Activated naive CD4-positive, alpha-beta T cell treated with anti-CD3 and anti-CD28 coated beads, Interleukin-2, amount 50 U/mL, for 16 hours (primary cell): ENCODE measurements at places on chromosomes 16 and 17.
A peak's percentile ranks its signal among the peaks of the same experiment; 100 is the strongest.

GRCh38 chr17:29640413-29640812 is 17.7 kb upstream of the CORO6 start:
- no peak for DNase-seq

DNA sequence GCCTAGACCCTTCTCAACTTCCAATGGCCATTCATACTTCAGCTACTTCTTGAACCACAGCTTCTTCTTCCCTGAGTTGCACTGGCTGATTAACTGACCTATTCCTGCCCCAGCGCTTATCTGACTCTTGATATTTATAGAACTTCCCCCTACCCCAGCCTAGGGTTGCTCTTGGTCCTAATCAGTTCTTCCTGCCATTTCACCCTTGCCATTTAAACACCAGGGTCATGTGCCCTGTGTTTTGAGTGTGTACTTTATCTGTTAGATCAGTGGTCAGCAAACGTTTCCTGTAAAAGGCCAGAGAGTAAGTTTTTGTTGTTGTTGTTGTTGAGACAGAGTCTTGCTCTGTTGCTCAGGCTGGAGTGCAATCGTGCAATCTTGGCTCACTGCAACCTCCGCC is 82.4 kb upstream of the COX10 start:
- no peak for DNase-seq

- DNase-seq = no peak
Observed at GRCh38 chr17:7809086-7809790, 24.8 kb upstream of the KDM6B start.

GRCh38 chr16:82061861-82062525 is 26.9 kb downstream of the HSD17B2 start:
- no peak for DNase-seq

DNA sequence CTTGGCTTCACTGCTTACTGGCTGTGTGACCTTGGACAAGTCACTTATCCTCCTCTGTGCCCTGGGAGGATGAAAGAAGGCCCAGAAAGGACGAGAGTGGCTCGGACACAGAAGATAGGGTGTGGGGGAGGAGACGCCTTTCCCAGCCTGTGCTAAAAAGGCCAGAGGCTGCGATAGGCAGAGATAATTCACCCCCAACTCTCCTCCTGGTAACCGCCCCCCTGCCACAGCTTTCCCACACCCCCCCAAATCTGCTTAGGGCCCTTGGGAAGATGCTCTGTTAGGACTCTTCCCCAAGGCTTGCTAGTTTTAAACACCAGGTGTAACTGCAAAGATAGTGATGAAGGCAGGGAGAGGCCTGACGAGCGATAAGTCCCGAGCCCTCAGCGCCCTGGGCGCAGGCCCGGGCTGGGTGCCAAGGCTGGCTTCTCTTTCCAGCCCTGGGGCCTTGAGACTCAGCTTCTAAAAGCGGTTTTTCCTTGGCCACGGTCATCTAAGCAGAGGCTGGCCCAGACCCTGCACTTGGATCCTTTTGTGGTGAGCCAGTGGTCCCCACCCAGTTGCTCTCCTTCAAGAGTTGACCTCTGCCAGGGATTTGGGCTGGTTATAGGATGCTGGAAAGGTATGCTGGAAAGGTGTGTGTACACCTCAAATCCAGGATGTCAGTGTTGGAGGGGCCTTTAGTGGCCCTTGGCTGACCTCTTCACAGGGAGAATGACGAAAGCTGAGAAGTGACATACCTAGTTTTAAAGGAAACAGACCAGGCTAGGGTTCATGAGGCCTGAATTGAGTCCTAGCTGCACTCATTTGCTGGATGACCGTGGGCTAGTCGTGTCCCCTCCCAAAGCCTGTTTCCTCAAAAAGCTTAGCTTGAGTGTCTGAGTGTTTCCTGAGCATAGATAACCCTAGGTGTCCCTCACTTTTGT is 3.4 kb upstream of the PPP1R9B start:
- no peak for DNase-seq

DNA sequence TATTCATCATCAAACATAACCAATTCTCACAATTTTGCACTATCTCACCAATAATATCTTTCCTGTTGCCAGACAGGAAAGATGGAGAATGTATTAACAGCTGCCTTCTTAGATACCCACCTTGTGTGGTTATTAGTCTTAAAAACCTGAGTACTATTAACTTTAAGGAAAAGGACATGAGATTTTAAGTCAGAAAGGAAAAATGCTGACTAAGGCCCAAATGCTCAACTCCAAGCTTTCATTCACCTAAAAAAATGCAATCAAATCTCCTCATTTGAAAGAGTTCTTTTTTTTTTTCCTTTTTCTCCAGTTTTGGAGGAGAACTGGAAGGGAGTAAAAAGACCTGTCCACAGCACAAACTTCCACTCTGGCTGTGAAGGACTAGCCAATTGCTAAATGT is 61.3 kb upstream of the PHOSPHO1 start:
- DNase-seq = no peak

- no peak for DNase-seq
Observed at GRCh38 chr16:66986559-66986958, 1.8 kb upstream of the CES4A start.

DNA sequence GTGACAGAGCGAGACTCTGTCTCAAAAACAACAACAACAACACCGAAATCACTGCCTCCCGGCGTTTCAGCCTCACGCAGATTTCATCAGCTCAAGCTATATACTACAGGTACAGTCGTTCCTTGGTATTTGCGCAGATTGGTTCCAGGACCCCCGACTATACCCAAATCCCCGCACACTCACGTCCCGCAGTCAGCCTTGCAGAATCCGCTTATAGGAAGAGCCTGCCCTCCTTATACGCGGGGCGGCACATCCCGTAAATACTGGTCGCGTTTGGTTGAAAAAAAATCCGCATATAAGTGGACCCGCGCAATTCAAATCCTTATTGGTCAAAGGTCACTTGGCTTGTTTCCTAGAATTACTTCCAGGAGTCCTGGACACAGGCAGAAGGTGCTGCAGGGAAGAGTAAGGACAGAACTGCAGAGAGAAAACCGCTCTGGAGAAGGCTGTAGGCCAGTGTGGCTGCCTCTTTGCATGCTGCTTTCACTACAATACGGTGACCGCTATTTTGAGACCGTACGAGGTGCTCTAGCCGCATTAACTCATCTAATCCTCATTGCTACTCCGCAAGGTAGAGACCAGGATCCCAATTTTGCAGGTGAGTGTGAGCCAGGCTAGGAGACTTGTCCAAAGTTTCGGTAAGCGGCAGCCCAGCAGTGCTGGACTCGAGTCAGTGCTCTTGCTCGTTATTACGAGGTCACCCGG is 718 bp downstream of the NDUFAB1 start:
- DNase-seq = no peak

DNA sequence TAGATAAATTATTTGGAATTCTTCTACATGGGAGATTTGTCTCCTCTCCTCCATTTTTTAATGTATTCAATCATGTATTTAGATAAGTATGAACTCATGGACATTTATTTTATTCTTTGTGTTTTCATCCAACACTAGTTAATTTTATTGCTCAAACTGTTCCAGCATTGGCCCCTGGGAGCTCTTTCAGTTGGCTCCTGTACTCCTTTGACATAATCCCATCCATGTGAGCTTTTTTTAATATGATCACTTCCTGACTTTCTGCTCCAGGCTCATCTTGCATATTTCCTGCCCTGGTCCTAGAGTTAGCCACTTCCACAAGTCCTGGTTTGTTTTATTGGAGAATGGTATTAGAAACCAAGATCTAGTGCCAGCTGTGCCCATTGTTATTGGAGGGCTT is 419.0 kb upstream of the CDH11 start:
- no peak for DNase-seq

DNA sequence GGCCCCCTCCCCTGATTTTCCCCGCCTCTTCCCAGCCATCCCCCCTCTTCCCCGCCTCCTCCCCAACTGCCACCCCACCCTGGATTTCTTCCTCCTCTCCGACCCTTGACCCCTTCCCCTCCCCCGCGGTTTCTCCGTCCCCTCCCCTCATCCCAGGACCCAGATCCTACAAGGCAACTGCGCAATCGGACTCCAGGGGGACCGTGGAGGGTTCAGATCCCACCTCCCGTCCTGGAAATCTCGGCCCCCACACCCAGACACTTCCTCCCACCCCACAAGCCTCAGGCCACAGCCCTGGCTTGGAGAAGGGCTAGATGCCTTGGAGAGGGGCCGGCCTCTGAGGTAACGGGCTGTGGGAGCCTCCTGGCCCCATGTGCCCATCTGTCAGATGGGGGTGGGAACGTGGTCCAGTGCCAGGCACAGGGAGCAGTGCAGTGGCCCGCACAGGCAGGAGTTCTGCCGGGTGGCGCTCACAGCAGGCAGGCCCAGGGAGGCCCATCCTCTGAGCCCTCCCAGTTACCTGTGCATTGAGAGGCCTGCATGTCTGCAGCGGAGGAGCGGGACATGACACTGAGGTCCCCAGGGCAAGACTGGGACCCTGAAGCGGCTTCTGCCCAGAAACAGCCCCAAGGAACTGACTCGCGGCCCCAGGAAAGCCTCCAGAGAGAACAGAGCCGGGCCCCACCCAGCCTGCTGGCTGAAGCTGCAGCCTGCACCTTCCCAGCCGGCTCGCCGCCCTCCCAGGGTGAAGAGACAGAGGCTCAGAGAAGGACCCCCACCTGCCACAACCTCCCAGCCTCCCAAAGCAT is 16.7 kb downstream of the ZNF423 start:
- no peak for DNase-seq

DNA sequence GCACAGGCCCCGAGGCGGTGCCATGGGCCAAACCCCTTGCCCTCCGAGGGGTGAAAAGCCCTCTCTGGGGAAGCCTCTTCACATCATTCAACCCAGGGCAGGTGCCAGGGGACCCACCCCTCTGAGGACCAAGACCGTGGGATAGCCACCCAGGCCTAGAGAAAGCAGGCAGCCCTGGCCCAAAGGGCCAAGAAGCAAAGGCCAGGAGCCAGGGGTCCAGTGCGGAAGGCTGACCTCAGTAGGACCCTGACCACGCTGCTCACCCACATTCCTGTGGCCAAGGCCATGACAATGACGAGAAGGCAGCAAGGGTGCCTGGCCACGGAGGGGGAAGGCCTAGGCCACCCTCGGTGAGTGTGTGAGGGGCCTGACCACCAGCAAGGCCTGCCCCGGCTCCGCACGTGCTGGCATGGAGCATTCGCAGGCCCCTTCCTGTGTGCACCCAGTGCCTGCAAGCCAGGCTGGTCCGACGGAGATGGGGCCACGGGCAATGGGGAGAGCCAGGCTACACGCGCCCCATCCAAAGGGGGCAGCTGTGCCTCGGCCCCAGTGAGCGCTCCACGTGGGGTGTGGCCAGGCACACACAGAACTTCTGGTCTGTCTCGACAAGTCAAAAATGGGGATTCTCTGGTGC is 24.5 kb upstream of the RASD1 start:
- DNase-seq = no peak

- no peak for DNase-seq
Observed at GRCh38 chr17:17229416-17230384, 7.3 kb downstream of the FLCN start.

- no peak for DNase-seq
Observed at GRCh38 chr16:1108299-1109252, 12.5 kb upstream of the C1QTNF8 start.

DNA sequence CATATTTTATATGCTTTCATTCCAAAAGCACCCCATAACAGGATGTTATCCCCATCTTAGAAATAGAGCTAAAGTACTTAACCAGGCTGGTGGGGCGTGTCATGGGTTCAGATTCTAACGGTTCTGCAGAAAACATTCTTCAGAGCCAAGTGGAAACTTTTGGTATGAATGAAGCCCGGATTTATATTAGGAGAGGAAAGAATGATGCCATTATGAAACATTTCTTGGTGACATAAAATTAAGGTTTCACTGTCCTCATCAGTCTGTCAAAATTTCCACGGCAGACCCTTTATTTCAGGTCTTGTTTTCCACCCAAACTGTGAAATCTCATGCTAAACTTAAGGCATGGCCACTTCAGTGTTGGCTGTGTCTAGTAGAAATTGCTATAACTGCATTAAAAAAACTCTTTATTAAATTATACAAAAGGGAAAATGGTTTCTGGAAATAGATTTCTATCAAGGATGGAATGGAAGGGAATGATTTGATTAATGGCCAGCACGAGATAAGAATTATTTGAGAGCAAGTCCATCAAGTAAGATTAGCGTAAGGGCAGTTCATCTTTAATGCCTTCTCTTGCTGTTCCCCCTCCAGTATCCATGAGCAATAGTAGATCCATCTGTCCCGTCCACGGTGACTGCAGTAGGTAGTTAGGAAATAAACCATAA is 11.7 kb downstream of the PRKCA start:
- DNase-seq = peak; percentile 52

DNA sequence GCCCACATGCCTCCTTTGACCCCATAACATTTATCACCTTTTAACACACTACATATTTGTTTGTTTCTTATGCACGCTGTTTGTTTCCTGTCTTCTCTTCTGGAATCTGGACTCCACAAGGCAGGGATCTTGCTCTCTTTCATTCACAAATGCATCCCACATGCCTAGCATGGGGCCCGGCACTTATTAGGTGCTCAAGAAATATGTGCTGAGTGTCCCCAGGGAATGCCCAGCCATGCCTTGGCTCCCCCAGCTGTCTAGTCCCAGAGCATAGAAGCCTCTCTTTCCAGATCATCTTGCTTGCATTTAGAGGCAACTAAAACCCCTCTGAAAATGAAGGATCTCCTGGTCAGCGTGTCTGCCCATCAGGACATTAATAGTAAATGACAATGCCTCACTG is 283.7 kb downstream of the CBLN1 start:
- DNase-seq = no peak

DNA sequence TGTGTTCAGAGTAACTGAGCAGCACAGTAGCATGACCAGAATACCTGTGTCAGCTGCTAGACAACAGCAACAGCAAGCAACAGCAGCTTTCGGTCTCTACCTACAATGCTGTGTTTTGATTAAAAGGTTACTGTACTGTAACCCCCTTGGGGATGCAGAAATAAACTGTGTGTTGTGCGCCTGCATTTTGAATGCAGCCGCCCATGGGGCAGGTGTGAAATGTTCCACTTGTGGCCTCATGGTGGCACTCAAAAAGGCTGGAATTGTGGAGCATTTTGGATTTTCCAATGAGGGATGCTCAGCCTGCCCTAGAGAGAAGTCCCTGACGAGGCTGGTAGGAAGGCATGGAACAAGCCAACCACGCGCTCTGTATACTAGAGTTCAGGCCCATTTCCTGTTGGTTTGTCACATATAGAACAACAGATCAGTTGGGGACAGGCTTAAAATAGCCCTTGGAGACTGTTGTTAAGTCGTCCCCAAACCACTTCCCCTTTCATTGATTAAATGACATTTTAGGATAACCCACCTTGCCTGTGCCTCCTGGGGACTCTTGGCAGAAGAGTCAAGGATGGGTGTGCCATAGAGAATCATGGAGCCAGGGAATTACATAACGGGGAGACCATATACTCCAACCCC is 27.1 kb downstream of the SCPEP1 start:
- no peak for DNase-seq

DNA sequence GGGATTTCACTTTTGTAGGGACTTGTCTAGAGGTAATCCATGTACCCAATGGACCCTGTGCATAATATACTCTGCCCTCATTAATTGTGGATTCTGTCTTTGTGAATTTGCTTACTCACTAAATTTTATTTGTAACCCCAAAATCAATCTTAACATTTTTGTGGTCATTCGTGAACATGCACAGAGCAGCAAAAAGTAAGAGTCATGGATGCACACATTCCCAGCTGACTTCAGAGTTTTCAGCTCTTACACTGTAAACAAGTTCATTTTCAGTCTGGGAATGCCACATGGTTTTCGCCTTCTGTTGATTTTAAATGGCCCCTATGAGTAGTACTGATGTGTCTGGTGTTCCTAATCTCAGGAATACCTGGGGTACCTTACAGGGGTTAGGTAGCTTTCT is 24.3 kb downstream of the TAC4 start:
- no peak for DNase-seq

GRCh38 chr17:75476271-75476671 is 19.8 kb downstream of the TMEM94 start:
- DNase-seq = no peak

GRCh38 chr16:84661418-84662060 is 13.2 kb downstream of the KLHL36 start:
- no peak for DNase-seq
